ENCODE measurements at places on chromosomes 6 and 20.

DNA sequence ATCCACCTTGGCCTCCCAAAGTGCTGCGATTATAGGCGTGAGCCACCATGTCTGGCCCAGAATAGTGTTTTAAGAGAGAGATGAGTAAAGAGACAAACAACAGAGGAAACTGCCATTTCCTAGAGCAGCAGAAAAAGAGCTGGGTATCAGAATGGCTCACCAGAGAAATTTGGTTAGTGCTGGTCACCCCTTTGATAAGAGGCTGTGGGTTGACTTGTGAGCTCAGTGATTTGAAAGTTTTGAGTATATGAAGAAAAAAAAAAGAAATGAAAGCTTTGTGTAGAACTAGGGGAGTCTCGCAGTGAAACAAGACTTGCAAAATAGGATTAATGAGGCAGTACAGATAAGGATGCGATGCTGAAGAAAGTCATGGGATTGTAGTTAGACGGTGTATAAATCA lies 29.6 kb downstream of the MGME1 start:
- DNase-seq = no peak

DNA sequence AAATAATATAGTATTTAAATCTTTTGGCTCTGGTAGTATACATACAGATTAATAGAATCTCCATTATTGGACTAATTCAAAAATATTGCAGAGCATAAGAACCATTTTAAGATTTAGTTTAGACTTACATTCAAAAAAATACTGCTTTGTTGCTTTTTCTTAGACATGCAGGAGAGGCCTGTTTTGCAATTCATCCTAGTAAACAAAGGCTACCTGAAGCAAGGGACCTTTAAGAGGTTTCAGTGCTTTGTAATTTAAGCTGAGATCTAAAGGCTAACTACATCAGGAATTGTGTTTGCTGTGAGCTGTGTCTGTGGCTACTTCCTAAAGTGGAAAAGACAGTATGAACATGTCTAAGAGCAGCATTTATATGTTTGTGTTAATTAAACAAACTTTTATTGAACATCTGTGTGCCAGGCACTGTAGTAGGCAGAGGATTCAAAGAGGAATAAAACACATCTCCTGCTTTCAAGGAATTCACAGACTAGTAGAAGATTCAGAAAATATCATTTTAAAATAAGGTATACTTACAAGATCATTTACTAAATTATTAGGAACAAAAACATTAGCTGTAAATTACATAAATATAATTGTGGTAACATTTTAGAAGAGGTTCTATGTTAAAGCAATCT lies 29.1 kb upstream of the CALHM6 start:
- DNase-seq = no peak

DNA sequence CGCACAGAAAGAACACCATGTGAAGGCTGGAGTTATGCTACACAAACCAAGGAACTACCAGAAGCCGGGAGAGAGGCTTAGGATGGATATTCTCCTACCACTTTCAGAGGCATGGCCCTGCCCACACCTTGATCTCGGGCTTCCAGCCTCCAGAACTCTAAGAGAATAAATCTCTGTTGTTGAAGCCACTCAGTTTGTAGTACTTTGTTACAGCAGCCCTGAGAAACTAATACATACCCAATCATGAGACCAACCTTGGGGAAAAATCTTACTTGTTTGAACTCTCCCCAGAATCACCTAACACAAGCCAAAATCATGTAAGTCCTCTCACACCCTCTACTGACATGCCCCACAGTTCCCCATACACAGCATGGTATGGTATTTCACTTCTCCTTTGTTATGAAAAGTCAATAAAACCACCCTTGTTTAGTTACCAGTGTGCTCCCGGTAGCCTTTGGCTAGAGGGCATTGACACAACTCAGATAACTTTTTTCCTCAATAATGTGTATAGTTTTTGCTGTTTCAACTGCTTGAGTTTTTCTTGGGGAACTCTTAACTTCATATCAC lies 40.7 kb upstream of the SLC2A12 start:
- no peak for DNase-seq

DNA sequence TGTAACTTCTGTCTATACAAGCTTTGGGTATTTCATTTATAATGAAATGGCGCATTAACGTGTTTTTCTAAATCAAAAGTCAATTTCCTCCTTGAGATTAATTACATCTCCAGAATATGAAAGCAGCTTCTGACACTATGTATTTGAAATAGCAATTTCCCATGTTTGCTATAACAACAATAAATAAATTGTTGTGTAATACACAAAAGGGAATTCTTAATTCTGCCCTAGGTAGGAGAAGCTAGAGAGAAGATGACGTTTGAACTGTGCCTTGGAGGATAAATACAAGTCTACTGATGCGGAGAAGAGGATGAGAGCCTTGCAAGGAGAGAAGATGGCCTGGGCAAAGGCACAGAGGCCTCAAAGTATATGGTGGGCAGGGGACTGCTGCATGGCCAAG lies 7.6 kb upstream of the HLA-DOA start:
- no peak for DNase-seq

DNA sequence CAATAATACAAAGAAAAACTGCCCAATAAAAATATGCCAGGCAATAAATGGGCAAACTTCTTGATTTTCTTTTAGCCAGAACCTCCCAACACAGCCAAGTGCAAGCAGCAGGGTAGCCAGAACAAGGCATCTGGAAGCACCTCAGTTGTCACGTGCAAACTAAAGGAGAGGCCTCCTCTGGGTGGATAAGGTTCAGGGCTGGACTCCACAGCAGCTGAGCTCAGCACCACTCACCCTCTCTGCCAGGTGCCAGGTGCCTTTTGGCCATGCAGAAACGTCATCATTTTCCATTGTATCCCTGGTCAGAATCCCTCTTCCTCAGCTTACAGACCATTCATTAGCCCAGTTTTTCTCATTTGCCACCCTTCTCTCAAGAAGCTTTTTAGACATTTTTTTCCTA lies 52.7 kb downstream of the SOD2 start:
- DNase-seq = no peak

DNA sequence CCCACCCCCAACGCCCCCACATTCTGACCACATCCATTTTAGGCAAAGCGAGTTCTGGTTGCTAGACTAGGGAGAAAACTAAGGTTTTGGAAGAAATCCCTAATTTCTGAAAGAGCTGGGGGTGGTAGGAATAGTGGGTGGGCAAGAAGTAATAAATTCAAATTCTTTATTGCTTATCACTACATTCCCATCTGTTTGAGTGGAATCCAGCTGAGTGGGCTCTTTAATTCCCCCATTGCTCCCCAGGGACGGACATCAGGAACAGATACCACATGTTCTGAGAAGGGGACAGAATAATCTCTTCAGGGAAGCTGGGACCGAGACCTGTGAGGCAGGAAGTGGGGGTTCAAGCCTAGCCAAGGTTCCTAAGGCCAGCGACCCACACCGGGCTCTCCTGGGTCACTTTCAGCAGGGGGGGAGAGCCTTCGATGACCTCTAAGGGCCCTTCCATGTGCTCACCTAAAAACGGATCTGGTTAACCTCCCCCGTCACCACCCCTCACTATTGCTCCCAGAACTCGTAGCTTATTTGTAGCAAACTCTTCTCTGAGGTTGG lies 42.3 kb upstream of the MRPS10 start:
- DNase-seq = no peak
